ENCODE measurements at places on chromosomes 6 and 20.

- DNase-seq = no peak
Measured at GRCh38 chr6:109372130-109372529, 10.1 kb downstream of the CD164 start.

DNA sequence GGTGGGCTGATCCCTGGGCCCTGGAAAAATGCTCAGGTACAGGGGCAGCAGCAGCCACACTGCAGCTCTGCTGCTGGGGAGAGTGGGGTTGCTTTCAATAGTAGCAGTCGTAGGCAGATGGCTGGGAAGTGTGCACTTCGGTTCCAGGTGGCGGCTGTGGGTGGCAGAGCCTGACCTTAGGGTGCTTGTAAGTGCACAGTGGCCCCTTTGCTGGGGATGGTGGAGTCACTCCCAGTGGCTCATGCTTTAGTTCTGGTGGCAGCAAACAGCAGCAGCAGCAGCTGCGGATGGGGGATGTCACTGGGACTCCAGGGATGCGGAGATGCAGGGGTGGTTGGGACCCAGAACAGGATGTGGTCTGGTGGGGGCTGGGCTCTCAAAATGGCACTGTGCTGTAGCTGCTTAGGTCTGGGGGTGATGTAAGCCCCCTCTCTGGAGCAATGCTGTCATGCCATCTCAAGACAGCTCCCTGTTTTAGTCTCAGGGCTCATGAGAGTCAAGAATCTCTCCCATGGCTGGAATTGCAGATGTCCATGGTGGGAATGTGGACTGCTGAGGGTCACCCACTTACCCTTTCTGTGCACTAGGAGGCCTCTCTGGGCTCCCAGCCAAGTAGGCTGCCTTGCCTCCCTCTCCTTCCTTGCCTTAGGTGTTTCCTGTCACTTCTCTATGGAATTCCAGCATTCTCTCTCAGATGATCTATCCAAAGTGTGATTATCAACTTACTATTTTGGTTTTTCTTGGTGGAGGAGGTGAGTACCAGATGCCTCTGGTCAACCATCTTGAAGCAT lies 146.7 kb upstream of the SLC22A23 start:
- no peak for DNase-seq

DNA sequence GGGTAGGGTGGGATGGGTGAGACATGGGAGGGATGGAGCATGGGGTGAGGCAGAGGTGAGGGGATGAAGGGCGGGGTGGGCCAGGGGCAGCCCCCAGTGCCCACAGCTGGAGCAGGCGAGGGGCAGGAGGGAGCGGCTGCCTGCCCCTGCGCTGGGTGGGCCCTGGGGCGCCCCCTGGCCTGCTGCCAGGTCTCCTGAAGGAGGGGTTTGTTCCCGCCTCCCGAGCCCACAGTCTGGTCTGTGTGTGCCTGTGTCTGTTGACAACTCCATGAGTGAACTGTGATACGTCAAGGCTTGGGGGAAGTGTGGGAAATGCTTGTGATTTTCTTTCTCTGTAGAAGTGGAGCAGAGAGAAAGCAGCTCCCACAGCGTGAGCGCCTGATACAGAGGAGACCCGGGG lies 10.9 kb upstream of the MRGBP start:
- DNase-seq = no peak

DNA sequence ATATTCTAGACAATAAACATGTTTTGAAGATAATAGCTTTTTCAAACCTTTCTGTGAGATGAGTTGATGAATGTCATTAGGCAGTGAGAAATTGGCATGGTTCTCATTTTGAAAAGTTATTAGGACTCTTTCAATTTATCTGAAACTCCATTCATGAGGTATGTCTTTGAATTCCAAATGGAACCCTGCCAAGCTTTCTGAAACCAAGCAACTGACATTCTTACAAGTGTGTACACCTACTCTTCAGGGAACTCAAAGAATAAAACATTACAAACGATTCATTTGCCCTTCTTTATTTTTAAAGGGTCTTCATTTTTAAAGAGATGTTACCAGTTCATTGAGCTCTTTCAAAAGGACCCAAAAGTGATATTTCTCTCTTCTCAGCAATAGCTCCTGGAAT lies 2.1 kb upstream of the TRDN start:
- DNase-seq = no peak

- DNase-seq = no peak
Measured at GRCh38 chr6:30195951-30196350, 17.3 kb downstream of the TRIM26 start.

DNA sequence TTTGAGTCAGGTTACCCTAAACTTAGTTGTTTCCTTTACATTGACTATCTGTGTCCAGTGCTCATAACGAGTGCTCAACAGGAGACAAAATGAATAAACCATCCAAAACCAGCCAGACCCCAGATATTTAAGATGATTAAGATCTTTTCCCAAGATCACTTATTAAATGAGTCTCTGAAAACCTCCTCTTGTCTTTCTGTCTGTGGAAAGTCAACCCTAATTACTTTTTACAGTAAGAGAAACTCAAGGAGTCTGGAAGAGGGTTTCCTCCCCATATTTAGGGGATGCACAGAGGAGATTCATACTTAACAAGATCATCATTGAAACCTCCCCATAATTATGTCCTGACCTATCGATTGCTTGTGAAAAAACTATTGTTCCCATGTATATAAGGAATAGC lies 84.0 kb downstream of the CAP2 start:
- no peak for DNase-seq

GRCh38 chr20:20371083-20371482 lies 3.2 kb downstream of the INSM1 start:
- DNase-seq = no peak
